Suppressor macrophage treated with lipopolysaccharide for 4 hours (primary cell): ENCODE measurements at places on chromosomes 3 and 15.

DNA sequence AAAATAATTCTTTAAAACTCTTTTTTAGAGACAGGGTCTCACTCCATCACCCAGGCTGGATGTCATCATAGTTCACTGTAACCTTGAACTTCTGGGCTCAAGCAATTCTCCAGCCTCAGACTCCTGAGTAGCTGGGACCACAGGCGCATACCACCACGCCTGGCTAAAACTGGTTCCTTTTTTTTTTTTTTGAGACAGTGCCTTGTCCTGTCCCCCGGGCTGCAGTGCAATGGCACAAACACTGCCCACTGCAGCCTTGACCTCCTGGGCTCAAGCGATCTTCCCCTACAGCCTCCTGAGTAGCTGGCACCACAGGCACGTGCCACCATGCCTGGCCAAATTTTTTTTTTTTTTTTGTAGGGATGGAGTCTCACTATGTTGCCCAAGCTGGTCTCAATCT lies 23.7 kb upstream of the FURIN start:
- peak; percentile 40 for DNase-seq

- DNase-seq = no peak
These were observed 63.8 kb upstream of the ANKRD34C start for GRCh38 chr15:79218588-79219200.

- no peak for DNase-seq
These were observed 18.1 kb upstream of the CACNA2D2 start for GRCh38 chr3:50521572-50521971.

- peak; percentile 14 for DNase-seq
These were observed 1.0 kb upstream of the HTR3D start for GRCh38 chr3:184030536-184030935.

DNA sequence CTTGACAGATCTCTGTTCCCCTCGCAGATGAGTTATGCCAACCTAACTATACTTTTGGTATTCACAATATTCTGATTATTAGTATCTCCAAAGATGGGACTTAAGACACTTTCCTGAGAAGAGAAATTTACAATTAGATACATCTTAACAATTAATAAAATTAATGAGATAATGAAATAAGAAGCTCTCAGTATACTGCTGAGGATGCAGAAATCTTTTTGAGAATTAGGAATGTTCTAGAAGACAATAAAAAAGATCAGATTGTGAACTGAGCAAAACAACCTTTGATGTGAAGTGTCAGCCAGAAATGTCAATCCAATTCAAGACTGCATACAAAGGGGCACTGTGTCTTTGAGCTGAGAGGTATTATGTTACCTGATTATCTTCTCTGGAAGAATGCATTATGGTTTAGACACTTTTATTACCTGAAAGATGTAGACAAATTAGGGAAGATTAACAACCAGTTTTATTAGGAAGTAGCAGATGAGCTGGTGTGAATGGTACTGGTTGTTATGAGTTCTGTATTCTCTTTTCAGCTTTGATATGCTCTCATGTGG lies 262.9 kb downstream of the TIGIT start:
- no peak for DNase-seq

DNA sequence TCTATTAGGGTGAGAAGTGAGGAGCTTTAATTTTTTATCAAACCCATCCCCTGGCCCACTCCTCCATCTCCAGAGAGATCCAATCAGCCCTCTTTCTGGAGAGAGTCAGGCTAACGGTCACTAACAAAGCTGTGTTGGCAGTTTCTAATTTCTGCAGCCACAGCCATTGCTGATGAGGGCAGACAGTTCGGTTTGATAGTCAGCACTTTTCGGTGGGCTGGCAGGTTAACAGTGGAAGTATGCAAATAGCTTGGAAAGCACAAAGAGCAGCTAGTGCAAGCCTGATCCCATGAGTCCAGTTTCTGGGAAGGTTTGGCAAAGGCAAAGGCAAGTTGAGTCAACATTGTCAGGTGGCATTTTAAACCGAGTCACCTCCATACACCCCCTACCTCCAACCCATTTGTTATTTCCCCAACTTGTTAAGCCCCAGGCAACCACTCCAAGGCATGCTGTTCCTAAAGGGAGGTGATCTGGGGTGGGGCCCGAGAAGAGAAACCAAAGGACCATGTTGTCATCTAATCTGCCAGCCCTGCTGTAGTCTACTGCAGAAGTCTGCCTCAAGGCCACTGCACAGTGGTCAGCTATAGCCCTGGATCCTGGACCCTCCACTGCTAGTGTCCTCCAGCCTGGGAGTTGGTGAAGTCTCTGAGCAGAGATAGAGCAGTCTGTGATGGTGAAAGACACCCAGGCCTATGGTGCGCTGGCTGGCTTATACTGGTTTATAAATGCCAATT lies 1.7 kb downstream of the CCR1 start:
- DNase-seq = no peak

GRCh38 chr3:126911162-126912026 lies 71.5 kb upstream of the PLXNA1 start:
- peak; percentile 97 for DNase-seq

GRCh38 chr15:53527996-53528395 lies 231.5 kb downstream of the WDR72 start:
- no peak for DNase-seq

- no peak for DNase-seq
These were observed 291.6 kb upstream of the CBLB start for GRCh38 chr3:106160396-106160795.

GRCh38 chr3:27311400-27311799 lies 57.8 kb downstream of the NEK10 start:
- DNase-seq = no peak

GRCh38 chr3:195853996-195854395 lies 42.3 kb upstream of the MUC4 start:
- DNase-seq = no peak

- peak; percentile 82 for DNase-seq
These were observed 59.6 kb downstream of the ESYT3 start for GRCh38 chr3:138493804-138494606.

- DNase-seq = peak; percentile 20
These were observed 8.9 kb upstream of the SUCNR1 start for GRCh38 chr3:151864423-151865101.

GRCh38 chr15:57527382-57528091 lies 64.2 kb upstream of the MYZAP start:
- DNase-seq = peak; percentile 74

DNA sequence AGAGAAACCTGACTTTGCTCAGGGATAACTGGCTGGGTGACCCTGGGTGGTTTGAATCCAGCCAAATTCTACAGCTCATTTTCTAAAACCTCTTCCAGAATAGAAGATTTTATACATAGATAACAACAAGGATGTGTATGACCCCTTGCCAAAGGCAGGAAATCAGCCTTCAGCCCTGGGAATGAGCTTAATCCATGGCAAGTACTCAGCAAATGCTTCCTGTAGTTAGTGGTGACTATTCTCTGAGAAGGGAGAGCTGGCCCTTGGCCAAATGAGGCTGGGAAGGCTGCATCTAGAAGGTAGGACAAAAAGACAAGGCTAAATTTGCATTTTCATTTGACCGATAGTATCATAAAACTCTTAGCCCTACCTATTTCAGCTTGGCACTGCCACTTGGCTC lies 4.6 kb upstream of the HACD3 start:
- DNase-seq = no peak

DNA sequence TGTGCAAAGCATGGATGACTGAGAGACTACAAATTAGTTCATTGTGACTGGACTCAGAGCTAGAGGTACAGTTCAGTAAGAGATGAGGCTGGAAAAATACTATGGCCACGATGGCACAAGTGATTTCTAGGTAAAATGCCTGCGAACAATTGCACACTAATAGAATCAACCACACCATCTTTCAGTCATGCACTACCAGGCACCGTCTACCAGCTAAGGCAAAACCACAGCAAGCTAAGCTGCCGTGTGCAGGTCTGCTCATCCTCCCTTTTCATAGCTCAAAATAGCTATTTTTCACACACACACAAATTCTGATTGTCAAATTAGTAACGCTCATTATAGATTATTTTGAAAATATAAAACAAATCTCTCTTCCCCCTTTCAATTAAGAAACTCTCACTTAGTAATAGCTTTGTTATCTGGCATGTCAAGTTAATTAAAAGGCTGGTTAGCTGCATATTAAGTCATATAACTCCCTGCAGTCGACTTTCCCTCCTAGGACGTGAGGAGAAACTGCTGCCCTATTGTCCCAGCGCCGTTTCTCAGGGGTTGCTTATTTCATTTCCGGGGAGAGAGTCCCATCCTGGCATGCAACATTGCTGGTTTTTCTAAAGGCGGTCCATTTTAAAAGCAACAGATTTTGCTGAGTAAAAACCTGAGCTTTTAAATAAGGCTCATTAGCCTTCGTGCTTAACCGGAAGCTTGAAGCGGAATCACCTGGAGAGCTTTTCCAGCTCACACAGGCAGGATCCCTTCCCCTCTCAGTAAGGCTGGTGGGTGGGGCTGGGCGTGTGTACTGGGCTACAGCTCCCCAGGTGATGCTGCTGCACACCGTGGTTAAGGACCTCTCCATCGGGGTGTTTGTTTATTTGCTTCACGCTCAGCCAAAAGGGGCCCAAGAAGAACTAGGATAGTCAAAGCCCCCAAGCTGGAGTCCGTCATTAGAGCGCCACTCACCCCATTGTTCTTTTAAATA lies 16.9 kb upstream of the MEX3B start:
- DNase-seq = no peak

GRCh38 chr3:149018247-149018646 lies 26.9 kb downstream of the GYG1 start:
- DNase-seq = no peak

DNA sequence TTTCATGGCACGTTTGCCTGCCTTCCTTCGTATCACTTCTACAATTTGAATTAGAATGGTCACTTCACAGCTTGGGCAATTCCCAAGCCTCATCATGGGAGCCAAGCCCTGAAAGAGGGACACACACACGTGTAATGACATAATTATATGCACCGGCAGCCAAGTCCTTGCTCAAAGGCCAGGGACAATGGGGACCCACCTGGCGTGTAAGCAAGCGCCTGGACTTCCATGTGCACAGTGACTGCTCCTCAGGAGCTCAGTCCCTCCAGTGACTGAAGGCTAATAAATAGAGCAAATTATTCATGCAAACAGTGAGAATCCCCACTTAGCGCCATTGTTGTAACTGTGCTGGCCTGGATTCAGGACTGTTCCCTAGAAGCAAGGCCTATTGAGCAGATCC lies 115.1 kb downstream of the DNAJB8 start:
- no peak for DNase-seq

- no peak for DNase-seq
These were observed 54.8 kb downstream of the SRGAP3 start for GRCh38 chr3:9194509-9195184.

DNA sequence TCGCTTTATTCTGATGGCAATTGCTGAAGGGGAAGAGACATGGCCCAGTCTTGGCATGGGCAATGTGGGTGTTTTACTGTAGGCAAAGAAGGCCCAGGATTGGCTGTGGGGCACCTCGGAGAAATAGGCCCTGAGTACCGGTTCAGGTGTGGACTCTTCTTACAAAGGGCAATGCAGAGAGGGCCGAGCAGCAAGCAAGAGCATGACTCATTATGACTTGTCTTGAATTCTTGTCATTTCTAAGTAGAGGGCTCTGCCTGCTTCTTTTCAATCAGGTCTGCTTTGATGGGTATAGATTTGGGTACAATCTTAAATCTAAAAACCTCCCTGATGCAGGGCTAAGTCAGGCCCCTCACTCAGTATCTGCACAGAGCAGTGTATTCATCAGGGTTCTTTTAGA lies 14.8 kb upstream of the BUB1B start:
- DNase-seq = no peak

- peak; percentile 35 for DNase-seq
These were observed 14.8 kb upstream of the LDHAL6B start for GRCh38 chr15:59191855-59192237.

DNA sequence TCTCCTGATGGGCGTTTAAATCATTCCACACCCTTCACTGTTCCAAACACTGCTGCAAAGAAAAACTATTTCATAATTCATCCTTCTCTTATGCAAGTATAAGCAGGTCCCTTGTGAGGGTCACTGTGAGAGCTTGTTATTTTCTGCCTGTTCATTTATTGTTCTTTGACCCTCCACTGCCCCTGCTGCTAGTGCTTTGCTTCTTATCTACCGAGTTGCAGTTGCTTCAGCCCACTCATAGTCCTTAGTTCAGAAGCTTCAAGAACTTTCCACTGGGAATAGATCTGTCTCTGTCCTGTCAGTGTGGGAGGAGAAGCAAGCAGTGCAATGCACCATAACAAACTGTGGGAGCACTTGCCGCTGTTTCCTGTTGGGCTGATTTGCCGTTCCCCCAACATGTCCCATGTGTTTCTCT lies 39.8 kb downstream of the RIOX2 start:
- no peak for DNase-seq

GRCh38 chr3:16079519-16079918 lies 95.0 kb upstream of the GALNT15 start:
- DNase-seq = no peak

GRCh38 chr15:51750792-51751696 lies at the start of gene TMOD2:
TMOD2 (plus strand) TSS chr15:51751597; CDS start chr15:51766442, 14,845 bp downstream.
- peak; percentile 47 for DNase-seq

DNA sequence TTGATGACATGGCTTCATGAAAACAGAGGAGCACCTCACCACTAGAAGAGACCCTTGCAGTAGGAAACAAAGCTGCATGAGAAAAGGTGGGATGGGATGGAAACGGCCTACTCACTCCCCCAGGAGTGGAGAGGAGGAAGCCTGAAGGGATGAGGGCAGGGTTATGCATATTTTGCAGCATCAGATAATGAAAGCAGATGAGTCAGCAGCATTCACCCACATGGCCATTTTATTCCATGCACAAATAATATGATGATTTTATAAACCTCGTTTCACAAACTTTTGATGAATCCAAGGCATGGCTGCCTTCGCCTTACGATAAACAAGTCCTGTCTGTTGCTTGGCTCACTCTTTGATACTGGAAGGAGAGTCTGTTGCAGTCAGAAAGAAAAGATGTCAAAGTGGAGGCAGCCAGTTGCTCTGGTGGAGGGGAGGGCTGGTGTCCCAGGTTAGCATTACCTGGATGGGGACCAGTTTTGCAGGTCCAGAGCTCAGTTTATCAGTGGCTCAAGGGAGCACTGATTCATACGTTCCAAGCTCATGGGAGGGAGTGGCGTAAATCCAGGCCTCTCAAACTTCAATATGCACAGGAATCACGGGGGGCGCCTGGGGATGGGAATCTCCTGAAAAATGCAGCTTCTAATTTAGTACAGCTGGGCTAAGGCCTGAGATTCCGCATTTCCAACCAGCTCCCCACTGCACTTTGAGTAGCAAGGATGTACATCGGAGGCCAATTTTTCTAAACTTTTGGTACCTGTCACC lies 9.2 kb upstream of the EHD4 start:
- no peak for DNase-seq

DNA sequence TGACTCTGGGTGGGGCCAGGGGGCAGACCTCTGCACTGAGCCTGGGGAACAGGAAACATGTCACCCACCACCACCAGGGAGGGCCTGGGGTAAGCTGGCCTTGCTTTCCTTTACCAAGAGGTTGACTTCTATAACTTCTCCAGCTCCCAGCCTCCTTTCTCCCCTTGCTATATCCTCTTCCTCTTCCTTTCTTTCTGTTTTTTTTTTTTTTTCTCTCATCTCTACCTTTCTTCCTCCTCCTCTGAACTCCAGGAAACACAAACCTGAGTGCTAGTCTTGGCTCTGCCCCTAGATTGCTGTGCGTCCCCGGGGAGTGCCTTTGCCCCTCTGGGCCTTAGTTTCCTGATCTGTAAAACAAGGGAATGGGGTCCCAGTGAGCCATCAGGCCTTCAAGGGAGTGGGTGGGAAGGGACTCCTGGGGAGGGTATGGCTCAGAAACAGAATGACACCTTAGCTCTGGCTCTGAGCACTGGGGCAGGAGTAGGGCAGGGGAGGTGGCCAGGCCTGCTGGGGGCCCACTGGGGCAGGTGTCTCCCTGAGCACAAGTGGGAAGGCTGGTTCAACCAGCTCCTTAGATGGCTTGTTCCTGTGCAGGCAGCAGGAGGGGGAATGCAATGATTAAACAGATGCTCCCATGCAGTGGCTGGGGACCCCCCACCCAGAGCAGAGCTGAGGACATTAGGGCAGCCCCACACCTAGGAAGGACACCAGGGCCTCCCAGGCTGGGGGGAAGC lies 4.3 kb downstream of the SNX33 start:
- DNase-seq = no peak
